ENCODE measurements at places on chromosomes 3 and 15. TPM values are rescaled to one million over a fixed set of nuclear protein-coding genes. Genes with fewer than 3 reads are reported as not detected.

DNA sequence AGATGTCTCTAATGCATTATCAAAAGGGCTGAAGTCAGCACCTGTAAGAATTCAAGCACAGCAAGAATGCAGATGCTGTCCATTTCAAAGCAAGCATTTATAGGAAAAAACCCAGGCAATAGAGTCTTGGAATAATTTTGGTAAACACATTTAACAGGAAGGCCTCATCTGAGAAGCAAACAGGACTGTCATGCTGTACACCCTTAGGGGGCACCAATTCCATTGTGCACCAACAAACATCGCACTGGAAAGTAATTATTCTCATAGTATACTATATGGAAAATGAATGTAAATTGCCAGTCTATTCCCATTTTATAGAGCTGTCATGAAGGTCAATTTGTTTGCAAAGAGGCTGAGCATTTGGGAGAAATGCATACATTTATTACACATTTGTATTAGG is 247.3 kb upstream of the SUCLG2 start:
- DNase-seq: no peak

DNA sequence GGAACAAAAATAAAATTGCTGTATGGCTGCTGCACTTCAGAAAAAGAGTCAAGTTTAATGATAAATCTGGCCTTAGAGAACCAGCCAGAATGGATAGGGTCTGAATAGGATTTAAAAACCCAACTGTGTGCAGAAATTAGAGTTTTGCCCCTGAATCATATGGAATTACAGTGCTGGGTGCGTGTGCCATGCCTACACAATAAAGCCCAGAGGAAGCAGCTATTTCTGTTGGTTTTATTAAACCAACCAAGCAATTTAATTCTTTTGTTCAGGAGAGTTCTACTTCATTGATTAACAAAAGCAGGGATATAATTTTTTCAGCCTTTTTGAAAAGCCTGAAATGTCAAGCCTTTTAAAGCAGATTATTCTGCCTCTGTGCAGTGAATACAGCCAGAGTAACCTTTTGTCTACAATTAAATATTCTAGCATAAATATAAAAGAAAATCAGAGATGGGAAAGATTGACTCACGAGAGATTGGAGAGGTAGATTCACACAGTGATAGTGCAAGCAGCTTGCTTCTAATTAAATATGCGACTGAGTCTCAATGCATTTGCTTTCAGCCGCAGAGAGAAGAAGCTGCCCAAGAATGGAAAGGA is 66.7 kb upstream of the DNAJC19 start:
- DNase-seq: no peak

Gene FAM81A
- 0.08 TPM for total RNA-seq

Gene LEKR1
- total RNA-seq: 1.6 TPM

GRCh38 chr3:147589016-147589415 is 179.9 kb downstream of the ZIC1 start:
- DNase-seq: no peak

- no peak for DNase-seq
Measured at GRCh38 chr3:124815781-124816180, 71.4 kb downstream of the ITGB5 start.

GRCh38 chr15:84983294-84983693 is 1.6 kb downstream of the PDE8A start:
- no peak for DNase-seq

- DNase-seq: no peak
Measured at GRCh38 chr15:98794211-98794610, 145.9 kb downstream of the IGF1R start.

DNA sequence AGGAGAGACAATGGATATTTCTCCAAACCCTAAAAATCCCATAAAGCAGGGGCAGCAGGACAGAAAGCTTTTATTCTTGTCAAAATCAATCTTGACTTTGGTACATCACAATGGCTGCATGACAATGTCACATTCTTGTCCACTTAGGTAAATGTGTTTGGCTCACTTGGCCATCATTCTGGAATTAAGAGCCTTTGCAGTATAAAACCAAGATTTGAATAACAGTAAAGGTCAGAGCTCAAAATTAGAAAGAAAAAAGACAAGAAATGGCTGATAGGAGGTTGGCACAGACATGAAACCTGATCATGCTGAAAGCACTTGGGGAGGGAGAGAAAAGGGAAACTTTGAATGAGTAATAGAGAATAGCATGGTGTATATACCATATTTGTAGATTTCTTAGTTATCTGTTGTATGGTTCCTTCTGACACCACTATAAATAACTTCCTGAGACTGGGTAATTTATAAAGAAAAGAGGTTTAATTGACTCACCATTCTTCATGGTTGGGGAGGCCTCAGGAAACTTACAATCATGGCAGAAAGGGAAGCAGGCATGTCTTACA is 158.5 kb upstream of the SGO1 start:
- DNase-seq: no peak

Gene FEZF2
- total RNA-seq: not detected

GRCh38 chr3:44363591-44363990 is 25.0 kb downstream of the TCAIM start:
- DNase-seq: no peak

- no peak for DNase-seq
Measured at GRCh38 chr3:103513003-103513402, 1078.2 kb downstream of the ZPLD1 start.

Gene OXTR
- 0.73 TPM for total RNA-seq

Gene PIERCE2
- not detected for total RNA-seq

Gene ERC2
- total RNA-seq: not detected

Gene TRH
- not detected for total RNA-seq

DNA sequence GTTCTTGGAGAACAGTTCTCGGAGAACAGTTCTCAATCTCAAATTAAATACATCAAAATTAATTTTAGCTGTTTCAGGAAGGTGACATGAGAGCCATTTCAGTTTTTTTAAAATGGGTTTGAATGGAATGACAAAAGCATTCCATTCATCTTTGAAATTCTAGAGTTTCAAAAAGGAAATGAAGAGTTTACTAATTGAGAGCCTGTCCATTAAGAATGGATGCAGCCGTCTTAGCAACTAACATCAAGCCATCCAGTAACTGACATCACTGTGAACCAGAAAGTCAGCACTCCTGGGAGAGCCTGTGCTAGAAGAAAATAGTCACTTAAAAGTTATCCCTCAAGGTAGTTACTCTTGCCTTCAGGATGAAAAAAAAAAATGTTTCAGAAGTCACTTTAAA is 47.0 kb upstream of the FSTL1 start:
- no peak for DNase-seq

Gene SLC35G2
- total RNA-seq: 0.83 TPM

DNA sequence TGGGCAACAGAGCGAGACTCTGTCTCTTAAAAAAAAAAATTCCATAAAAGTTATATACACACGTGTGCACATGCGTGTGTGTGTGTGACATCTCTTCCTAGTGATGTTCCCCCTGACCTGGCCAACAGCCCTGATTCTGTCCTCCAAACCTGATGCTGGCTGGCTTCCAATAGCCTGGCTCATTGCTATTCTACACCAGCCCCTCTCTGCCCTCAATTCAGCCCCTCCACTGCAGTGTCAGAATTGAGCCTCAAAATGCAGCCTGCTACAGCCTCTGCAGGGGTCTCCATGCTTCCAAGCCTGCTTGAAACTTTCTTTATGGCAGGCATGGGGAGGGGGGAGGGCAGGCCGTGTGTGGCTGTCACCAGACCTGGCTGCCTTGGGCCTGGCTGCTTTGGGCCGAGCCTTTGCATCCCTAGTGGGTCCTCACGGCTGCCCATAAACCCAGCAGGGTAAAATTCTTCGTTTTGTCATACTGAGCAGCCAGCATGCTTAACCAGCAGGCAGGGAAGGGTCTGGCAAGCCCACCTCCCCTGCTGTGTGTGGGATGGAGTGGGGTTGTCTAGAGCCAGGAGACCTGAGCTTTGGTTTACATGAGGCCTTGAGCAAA is 22.7 kb upstream of the DOCK3 start:
- DNase-seq: no peak

Gene TRIM42
- not detected for total RNA-seq

DNA sequence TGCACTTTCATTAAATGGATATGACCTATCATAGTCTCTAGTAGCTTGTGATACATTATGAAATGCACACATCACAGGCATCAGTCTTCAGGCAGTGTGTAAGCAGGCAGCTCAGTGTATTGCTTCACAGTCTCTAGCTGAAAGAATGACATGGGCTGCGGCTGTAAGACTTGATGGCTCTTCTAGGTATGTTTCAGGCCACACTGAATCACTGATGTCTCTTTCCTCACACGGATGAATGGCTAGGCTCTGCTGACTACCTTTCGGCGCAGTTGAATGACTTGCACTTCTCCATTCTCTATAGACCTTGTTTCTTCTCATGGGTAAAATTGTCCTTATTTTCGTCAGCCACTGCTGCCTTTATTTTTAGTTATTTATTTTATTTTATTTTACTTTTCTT is 15.4 kb downstream of the APH1B start:
- no peak for DNase-seq

- DNase-seq: no peak
Measured at GRCh38 chr15:20344601-20345400, 196.8 kb downstream of the GOLGA6L6 start.

Gene LRRC34
- 5.6 TPM for total RNA-seq

GRCh38 chr3:185764163-185764979 is 60.5 kb downstream of the IGF2BP2 start:
- no peak for DNase-seq

Gene NKTR
- 97.8 TPM for total RNA-seq

GRCh38 chr15:48992096-48992495 is 28.4 kb upstream of the SHC4 start:
- DNase-seq: no peak

GRCh38 chr3:21894459-21895340 is 143.7 kb upstream of the ZNF385D start:
- DNase-seq: no peak

Gene NGLY1
- 56.4 TPM for total RNA-seq

DNA sequence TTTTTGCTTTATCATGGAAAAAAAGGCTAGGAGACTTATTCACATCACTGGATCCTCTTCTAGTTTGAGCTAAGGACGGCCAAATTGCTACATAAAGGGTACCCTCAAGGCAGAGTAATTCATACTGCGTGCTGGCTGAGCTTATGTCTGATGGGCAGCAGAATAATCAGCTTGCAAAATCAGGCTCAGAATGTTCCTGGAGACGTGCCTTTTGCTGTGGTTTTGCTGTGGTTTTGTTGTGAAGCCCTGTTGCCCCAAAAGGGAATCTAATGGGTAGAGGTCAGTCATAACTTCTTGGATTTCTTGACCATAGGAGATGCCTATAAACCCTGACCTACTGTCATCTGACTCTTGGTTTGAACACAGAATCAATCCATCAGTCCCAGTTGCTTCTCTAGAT is 189.9 kb downstream of the SOX2 start:
- DNase-seq: no peak

- DNase-seq: no peak
Measured at GRCh38 chr3:85384372-85384771, 425.6 kb downstream of the CADM2 start.

Gene MUC4
- 0.08 TPM for total RNA-seq

GRCh38 chr3:187162265-187162953 is 23.1 kb upstream of the RPL39L start:
- DNase-seq: no peak

- DNase-seq: no peak
Measured at GRCh38 chr3:153484842-153485241, 322.8 kb downstream of the RAP2B start.

- no peak for DNase-seq
Measured at GRCh38 chr3:141619450-141619849, 118.6 kb upstream of the RNF7 start.

GRCh38 chr15:69679623-69680228 is 227.1 kb downstream of the RPLP1 start:
- DNase-seq: peak; percentile 42

Gene IGSF11
- total RNA-seq: 0.38 TPM

DNA sequence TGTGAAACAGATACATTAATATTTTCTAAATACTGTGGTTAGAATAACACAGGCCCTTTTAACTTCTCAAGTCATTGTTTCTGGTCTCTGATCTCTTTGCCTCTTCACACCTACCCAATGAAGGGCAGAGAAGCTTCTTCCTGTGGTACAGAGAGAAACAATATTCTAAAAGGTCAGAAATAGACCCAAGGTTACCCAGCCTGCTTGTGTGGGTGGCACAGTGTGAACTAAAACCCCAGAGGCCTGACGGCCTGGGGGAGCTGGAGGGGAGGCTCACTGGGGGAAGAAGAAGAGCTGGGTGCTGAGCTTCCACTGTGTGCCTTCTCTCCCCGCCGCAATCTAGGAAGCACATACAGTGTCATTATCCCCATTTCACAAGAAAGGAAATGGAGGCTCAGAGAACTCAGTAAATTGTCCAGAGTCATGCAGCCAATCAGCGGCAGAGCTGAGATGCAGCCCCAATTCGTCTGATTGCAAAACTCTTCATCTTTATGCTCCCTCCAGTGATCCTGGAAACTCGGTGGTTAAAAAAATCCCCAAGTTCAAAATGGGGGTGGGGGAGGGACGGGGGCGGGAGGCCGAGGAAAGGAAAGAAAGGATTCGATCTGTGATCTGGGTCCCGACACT is 64.1 kb upstream of the HEG1 start:
- DNase-seq: no peak

- no peak for DNase-seq
Measured at GRCh38 chr3:8980756-8981257, 17.5 kb upstream of the RAD18 start.

DNA sequence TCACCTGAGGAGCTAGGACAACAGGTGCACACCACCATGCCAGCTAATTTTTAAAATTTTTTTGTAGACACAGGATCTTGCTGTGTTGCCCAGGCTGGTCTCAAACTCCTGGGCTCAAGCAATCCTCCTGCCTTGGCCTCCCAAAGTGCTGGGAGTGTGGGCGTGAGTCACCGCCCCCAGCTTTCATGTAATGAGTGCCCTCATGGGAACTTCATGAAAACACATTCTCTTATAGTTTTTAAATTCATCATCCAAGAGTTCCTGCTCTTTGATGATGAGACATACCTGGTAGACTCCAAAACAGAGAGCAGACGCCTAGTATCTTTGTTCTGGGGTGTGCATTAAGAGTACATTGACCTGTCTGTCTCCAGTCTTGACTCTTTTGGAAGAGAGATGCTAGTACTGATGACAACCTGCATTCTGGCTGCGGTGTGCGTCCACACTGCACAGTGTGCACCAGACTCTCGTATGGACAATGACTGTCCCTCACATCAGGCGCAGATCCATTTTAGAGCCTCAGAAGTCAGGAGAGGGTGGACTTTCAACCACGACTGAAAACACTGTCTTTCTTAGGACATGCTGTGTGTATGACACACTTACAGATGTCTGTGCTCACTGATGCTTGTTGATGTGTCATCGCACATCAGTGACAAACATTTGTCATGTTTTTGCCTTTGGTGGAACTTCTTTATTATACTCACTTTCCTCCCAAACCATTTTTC is 2.0 kb downstream of the NRROS start:
- peak; percentile 39 for DNase-seq

Gene TMEM266
- total RNA-seq: not detected

DNA sequence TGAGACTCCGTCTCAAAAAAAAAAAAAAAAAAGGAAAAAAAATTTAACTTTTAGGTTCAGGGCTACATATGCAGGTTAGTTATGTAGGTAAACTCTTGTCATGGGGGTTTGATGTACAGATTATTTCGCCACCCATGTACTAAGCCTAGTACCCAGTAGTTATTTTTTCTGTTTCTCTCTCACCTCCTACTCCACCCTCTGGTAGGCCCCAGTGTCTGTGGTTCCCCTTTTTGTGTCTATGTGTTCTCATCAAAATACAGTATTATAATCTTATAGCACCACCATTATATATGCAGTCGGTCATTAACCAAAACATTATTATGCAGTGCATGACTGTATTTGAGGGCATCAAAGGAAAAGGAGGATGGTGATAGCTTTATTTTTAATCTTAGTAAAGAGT is 47.3 kb downstream of the CHP1 start:
- DNase-seq: no peak

Gene PLSCR5
- total RNA-seq: not detected

All from activated CD4-positive, alpha-beta memory T cell treated with anti-CD3 and anti-CD28 coated beads, Interleukin-2, amount 10 ng/mL, durations not matched to agents 7 days and 5 days (primary cell).